ENCODE measurements at places on chromosomes 2 and 18. TPM values are rescaled to one million over a fixed set of nuclear protein-coding genes. Genes with fewer than 3 reads are reported as not detected.

DNA sequence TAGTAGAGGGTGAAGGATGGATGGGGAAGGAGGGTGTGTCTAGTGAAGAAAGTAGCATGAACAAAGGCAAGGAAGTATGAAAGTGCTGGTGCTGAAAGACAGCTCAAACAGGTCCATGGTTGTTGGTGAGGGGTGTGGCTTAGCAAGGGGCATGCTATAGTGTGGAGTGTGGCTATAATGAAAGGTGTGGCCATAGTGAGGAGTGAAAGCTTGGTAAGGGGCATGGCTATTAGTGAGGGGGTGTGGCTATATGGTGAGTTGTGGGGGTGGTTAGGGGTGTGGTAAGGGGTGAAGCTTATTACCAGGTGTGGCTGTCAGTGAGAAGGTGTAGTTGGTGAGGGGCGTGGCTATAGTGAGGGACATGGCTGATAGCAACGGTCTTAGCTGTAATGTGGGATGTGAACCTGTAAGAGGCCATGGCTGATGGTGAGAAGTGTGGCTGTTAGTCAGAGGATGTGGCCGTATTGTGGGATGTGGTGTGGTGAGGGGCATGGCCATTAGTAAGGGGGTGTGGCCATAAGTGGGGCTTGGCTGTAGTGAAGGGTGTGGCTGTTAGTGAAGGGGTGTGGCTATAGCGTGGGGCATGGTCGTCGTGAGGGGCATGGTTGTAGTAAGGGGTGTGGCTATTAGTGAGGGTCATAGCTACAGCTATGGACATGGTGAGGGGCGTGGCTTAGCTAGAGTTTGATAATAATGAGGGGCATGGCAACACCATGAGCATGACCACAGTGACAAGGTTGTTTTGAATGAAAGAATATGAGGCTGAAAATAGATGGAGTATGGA lies 549.6 kb downstream of the FBXO15 start:
- peak; percentile 20 for DNase-seq

DNA sequence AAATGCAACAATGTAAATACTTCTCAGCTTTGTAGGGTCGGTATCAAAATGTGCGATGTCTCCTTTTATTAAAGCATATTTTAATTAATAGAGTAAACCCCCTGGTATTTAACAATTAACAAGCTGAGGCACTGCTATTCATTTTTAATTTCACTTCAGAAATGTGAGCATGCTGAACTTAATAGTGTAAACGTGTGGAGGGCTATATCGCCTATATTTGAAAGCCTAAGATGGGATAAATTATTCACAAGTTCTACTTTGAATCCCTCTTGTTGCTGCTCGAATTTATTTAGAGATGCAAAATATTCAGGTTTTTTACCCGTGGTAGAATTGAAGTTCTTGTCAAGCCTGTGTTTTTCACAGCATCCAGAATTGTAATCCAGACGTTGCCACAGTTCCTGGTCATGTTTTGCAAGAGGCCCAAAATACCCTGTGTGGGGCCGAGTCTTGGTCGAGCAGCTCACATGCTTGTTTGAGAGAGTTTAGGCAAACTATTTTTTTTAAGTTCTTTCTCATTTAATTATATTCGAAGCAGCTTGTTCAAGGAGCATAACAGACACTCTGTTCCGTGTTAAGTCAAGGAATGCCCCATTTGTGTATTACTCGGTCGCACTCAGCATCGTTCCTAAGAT lies 2.5 kb downstream of the SALL3 start:
- no peak for DNase-seq

Gene KIAA2012
- not detected for polyA plus RNA-seq

Gene KLF7
- polyA plus RNA-seq = 32.7 TPM
